ENCODE measurements at places on chromosomes 12 and 14. TPM values are rescaled to one million over a fixed set of nuclear protein-coding genes. Genes with fewer than 3 reads are reported as not detected.

DNA sequence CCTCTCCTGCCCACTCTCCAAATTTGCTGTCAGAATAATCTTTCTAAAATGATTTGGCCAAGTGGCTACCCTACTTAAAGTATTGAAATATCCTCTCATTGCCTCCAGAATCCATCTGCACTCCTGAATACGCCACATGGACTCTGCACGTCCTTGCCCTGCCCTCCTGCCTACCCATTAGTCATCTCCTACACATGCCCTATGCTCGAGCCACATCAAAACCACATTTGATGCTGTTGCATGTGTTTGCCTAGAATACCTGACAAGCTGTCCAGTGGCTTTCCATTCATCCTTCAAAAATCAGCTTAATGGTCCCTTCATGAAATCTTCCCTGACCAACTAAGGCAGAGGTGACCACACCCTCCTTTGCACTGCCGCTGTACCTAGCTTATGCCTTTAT is 17.0 kb downstream of the VCPKMT start:
- DNase-seq: no peak

DNA sequence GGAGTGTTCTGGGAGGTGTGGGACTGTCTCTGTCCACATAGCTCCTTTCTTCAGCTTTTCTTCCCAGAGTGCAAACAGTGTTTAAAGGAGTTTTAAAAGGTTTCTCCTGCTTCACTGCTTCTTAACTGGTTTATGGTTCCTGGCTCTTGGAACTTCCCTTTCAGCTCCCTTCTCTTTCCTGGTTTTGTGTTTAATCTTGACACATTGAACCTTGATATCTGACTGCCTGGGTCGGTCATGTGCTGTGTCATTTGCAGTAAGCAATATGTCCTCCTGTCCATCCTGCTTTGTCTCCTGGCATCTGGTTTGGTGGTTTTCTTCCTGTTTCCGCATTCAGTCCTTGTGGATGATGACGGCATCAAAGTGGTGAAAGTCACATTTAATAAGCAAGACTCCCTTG is 2.2 kb downstream of the TMEM106C start:
- DNase-seq: no peak

DNA sequence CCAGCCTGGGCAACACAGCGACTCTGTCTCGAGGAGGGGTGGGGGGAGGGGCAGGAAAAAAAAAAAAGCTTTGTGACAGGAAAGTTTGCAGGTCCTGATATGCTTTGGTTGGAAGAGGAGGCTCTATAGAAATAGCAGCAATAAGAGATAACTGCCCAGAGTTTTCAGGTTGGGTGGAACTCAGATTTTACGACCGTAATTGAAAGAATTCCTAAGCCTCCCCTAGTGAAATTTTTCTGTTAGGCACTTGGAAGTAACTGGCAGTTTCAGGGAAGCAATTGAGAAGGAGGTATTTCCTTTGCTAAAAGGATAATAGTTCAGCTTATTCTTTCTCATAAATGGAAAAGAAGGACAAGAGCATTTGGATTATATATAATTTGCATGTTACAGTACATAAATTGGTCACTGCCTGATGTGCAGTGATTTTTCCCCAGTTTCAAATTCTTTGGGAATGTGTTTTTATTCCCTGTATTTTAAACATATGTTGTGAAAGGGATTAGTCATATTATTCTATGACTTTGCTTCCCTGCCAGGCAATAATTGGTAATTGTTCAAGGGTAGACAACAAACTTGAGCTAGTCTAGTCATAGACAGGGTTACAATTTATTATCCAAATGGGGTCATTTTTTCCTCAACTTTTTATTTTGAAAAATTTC is 452.8 kb downstream of the AEBP2 start:
- no peak for DNase-seq

- DNase-seq: no peak
These were observed 12.6 kb upstream of the CYP46A1 start for GRCh38 chr14:99671235-99672224.

GRCh38 chr14:90517076-90517841 is 120.4 kb downstream of the CALM1 start:
- no peak for DNase-seq

KCNH3 gene
- total RNA-seq: 5.8 TPM

RPGRIP1 gene
- not detected for total RNA-seq

GRCh38 chr14:92960706-92961566 is 38.0 kb downstream of the CHGA start:
- no peak for DNase-seq

DNA sequence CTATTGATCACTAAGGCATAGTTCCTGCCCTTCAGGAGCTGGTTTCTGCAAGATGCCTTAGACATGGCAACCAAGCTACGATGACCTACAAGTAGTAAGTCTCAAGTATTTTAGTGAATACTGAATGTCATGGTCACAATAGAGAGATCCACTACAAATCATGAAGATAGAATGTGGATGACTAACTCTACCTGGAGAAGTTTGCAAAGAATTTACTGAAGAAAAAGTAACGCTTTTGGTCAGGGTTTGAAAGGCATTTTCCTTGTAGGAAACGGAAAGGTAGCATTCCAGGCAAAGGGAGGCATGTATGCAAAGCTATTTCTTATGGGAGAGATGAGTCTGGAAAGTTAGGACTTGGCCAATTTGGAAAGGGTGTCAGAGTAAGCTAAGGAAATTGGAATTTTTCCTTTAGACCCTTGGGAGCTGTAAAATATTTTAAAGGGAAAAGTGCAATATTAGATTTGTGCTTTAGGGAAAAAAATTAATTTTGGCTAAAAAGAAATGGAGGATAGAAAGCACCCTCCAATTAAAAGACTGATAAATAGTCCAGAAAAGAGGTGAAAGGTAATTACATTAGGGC is 377.5 kb downstream of the EGLN3 start:
- DNase-seq: no peak

LRTM2 gene
- not detected for total RNA-seq

TMEM132D gene
- total RNA-seq: not detected

DNA sequence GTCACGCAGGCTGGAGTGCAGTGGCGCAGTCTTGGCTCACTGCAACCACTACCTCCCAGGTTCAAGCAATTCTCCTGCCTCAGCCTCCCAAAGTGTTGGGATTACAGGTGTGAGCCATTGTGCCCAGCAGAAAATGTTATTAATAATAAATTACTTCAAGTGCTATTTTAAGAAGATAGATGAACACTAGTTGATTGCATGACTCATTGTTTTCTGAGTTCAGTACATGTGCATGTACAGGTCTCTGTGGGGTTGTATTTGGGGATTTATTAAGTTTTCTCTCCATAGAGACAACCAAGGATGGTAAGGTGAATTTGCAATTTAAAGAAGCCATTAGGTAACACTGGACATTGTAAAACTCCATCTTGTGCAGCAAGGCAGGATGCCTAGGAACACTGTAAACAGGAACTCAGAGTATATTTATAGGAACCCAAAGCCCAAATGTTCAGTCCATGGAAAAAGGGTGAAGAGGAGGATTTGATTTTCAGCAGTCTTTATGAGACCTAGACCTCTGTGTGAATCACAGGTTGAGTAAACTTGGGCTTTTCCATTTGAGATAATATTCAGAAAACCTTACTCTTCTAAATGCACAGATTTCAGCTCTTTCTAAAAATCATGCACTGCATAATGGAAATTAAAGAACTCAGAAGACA is 49.3 kb upstream of the TMPO start:
- no peak for DNase-seq

EMP1 gene
- total RNA-seq: 7.3 TPM

- no peak for DNase-seq
These were observed 40.7 kb downstream of the CFL2 start for GRCh38 chr14:34673702-34674101.

- DNase-seq: no peak
These were observed 226.0 kb downstream of the SNAPC1 start for GRCh38 chr14:61988240-61988639.

SCYL2 gene
- total RNA-seq: 37.8 TPM

GRCh38 chr14:73633116-73634010 is 11.4 kb upstream of the DNAL1 start:
- peak; percentile 61 for DNase-seq

COX14 gene
- total RNA-seq: 54.2 TPM

DNA sequence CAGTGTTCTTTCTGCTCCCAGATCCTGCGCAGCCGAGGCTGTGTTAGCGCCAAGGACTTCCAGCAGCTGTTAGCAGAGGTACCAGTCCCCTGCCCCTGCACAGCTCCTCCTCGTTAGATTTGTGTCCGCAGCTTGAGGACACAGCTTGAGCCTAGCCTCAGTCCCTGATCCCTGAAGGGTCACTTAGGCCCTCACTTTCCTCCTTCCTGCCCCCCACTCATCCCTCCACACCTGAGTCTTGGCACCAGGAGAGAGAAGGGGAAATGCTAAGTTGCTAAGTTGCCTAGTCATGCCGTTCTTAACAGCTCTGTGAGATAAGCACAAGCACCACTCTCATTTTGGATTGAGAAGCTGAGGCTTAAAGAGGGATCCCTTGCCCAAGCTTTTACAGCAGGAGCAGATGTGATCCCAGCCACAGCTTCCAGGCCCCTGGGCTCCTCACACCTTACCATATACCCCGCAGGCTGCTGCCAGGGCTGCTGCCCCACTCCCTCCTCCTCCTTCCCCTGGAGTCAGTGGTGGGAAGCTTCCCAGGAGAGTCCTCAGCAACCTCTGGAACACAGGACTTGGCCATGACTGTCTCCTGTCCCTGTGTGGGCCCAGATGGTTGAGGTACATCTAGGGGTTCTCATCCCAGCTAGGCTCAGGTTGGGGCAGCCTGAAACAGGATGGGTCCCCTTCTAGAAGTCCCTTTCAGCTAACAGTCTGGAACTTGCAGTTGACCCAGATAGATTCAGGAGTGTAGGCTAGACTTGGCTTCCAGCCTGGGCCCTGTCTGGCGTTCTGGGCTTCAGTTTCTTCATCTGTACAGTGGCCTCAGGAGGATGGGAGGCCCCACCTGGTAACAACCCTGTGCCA is 975 bp downstream of the OGFOD2 start:
- DNase-seq: no peak

DNA sequence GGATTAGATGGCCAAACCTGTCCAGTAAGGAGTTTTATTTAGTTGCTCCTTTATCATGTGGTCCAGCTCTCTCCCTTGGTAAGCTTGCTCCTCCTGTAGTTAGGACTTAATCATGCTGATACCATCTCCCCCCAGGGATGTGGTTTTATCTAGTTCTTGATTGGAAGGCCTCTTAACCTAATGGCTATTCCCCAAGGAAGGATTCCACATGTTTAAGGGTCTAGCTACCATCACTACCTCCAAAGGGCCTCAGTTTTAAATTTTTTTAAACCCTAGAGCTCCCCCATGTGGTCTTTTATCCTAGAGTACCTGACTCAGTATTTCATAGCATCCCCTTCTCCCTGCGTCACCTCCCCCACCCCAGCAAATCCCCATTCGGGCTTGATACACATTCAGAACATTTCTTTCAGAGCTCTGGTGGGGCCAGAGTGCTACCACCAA is 22.5 kb downstream of the MAP3K12 start:
- DNase-seq: no peak

- DNase-seq: no peak
These were observed 186.3 kb downstream of the DACT1 start for GRCh38 chr14:58824106-58824505.

DNA sequence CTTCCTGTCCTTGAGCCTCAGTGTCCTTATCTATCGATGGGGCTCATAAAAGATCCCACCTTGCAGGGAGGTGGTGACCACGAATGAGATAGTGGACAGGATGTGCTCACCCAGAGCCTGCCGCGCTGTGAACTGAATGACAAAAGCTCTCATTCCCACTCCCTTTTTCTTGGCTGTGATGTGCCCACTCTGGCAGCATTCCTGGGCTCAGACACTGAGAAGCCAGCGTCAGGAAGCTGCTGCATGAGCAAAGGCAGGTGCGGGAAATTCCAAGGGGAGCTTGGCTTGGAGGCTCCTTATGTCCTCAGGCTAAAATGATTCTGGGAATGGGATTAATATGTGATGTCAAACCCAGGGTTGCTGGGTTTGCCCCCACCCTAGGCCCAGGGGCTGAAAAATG is 61.6 kb downstream of the EFCAB11 start:
- DNase-seq: no peak

GRCh38 chr14:23259426-23259825 is 21.7 kb downstream of the RNF212B start:
- DNase-seq: no peak

TSHR gene
- 0.39 TPM for total RNA-seq

MARCHF9 gene
- total RNA-seq: 37.1 TPM

- no peak for DNase-seq
These were observed 98.3 kb upstream of the CPNE8 start for GRCh38 chr12:39003541-39004155.

CCNT1 gene
- total RNA-seq: 58.7 TPM

GRCh38 chr12:54126696-54127537 is 61.9 kb downstream of the SMUG1 start:
- DNase-seq: no peak

STXBP6 gene
- not detected for total RNA-seq

All from activated naive CD8-positive, alpha-beta T cell treated with anti-CD3 and anti-CD28 coated beads, Interleukin-2, amount 10 ng/mL, durations not matched to agents 7 days and 5 days (primary cell).